Common myeloid progenitor, CD34-positive (primary cell): ENCODE measurements at places on chromosomes 11 and 22.
A peak's percentile ranks its signal among the peaks of the same experiment; 100 is the strongest.

DNA sequence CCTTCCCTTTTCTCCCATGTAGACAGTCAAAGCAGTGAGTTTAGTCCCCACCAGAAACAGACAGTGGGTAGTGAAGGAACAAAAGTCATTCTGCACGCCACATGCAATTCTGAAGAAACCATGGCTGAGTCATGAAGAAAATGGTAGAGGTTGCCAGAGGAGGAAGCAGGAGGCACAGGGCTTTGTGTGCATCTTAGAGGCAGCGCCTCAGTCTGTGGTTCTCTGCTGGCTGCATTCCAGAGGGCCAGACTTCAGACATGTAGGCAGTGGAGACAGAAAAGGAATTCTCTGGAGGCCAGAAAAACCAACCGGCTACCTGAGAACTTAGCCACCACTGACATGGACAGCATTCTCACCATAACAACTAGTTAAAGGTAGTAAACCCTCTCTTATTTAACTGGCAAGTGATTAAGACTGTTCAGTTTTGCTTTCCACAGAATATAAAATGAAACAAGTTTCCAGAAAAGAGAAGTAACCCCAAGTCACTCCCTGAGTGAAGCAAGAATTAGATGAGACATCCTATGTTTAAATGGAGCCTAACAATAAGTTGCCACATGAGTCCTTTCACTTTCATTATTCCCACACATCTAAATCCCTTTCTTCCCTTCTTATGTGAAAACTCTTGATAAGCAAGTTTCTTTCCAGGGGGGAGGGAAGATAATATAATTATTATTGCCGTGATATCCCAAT, 556.1 kb downstream of the SOX6 start:
- DNase-seq: peak; percentile 42

DNA sequence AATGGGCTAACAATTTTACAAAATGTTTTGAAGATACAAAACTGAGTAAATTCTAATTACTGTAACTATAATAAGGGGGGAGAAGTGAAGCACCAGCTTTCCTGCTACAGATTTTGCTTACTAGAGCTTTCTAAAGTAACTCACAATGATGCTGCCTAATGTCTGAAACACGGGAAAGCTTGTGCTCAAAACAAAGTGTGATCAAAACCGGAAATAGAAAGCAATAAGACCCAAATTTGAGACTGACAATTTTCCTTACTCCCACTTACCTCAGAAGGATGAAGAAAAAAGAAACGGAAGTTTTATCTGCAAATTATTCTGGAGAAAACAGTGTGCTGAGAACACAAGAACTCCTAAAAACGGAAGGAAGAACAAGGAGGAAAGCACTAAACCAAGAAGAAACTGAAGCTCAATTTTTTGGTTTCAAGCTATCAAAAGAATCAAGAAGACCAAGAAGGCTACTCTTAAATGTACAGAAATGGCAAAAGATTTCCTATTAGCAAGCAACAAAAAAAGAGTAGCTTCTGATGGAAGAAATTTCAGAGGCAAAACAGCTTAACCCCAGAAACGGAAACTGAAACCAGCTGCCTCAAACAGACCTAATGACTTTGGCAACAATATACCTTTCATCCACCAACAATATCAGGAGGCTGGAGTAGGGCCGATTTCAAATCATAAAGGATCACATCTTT, 33.4 kb downstream of the AMBRA1 start:
- peak; percentile 73 for DNase-seq

GRCh38 chr11:65212226-65212801, 30.6 kb downstream of the CAPN1 start:
- DNase-seq: no peak

- no peak for DNase-seq
These were observed 10.5 kb upstream of the PRRG4 start for GRCh38 chr11:32819187-32819586.

GRCh38 chr22:23997092-23997491, 8.2 kb downstream of the GSTT4 start:
- DNase-seq: no peak

GRCh38 chr22:20212754-20213699, 55.1 kb downstream of the RTN4R start:
- no peak for DNase-seq

DNA sequence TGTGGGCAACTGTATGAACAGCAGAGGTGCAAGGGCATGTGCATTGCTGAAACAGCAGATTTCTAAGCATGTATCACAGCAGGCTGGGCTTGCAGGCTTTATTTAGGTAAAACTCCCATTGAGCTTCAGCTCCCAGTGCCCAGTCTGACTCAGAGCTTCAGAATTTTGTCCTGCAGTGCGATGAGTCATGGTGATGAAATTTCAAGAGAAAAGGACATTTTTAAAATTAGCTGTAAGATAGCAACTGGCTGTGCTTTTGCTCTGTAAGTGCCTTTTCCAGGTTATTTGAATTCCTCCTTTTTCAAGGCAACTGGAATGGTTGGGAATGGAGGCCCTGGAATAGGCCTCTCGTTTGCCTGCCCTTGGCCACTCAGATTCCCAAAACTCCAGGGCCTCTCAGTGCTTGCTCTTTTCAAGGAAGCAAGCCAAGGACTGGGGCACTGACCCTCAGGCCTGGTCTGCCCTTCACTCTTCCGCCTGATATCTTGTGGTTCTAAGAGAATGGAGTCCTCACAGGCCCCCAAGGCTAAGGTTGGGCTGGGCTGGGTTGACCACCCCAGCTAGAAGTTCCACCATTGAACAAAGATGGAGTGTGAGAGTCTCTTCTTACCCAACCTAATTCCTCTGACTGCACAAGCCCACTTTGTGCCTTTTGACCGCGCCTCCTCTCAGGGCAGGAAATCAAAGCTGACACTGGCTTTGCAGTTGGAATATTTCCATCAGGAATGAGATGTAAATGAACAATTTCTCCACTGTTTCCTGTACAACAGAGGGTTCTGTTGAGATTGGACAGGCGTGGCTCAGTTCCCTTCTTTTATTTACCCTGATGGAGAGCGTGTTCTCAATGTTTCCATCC, 59.5 kb upstream of the PRSS23 start:
- DNase-seq: peak; percentile 14

DNA sequence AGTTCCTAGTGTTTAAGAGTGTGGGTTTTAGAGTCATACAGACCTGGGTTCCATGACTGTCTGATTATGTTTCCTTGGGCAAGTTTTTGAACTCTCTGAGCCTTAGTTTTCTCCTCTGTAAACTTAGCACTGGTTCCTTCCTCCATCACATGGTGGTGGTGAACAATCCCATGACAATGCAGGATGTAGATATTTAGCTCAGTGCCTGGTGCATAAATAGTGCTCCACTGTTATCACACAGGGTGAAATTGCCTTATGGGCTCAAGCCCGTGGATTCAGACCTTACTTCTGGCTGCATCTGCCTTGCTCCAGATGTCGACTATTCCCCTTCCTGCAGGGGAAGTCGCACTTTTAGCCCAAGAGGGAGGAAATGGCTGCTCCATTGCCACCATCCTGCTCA, 62.7 kb downstream of the LDLRAD3 start:
- DNase-seq: no peak

DNA sequence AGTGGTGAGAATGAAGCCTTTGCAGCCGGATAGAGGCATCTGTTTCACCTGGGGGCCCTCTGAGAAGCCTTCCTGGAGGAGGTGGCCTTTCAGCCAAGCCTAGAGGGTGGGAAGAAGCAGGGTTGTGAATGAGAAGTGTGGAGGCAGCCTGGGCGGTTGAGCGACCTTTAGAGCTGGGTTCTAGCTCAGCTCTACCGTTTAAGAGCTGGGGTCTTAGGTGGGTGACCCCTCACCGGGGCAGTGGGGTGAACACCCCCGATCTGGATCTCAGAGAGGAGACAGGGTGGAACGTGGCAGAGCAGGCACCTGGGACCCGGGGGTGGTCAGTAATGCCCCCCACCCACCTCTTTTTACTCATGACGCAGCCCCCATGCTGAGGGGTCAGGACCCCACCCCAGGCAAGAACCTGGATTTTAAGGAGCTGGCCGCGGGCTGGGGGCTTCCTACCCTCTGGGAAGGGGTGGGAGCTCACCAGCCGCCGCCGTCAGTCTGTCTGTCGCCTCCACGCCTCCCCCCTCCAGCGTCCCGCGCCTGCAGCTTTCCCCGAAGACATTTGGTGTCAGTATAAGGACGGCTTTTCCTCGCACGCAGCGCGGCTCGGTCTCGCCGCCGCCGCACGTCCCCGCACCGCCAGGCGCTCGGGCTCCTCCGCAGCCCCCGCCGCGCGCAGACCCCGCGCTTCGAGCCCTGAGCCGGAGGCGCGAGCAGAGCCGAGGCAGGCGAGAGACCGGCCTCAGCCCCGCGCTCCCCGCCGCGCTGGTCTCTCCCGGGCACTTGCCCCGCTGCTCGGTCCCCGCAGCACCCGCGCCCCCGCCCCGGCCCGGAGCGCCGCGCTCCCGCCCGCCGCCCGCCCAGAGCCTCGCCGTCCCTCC, 13.3 kb upstream of the CACNA1I start:
- DNase-seq: peak; percentile 47

DNA sequence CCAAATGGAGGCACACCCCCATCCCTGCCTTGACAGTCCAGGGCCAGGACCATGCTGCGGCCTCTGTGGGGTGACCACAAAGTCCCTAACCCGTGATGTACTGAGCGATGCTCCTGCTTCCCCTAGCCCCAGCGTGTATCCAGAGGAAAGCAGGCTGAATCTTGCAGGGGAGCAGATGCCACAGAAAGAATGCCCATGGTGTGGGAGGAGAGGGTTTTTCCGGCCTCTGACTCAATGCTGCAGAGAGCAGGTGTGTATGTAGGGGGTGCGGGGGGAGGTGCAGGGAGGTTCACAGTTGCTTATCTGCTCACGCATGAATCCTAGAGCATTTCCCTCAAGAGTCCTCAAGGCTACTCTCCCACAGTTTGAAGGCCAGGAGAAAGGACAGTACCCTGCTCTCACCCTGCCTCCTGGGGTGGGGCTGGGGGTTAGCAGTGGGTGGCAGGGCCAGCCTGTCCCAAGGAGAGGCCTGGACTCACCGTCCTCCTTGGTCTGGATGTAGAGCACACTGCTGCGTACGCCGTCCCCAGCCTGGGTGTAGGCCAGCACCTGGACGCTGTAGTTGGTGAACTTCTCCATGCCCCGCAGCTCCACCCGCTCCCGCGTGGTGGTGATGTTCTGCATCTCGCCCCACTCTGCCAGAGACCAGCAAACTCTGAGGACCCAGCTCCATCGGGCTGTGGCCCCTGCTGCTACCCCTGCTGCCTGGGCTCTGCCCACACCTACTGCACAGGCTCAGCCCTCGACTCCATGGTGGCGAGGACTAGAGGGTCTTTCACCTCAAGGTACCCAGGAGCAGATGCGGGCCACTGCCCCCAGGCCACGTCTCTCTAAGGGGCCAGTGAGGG, 130.8 kb downstream of the CEP164 start:
- no peak for DNase-seq

- DNase-seq: no peak
These were observed 1.6 kb downstream of the IPO7 start for GRCh38 chr11:9386086-9386485.
